ENCODE measurements at places on chromosomes 5 and 9. TPM values are rescaled to one million over a fixed set of nuclear protein-coding genes. Genes with fewer than 3 reads are reported as not detected.

Gene RNF183
- total RNA-seq: not detected

Gene NR5A1
- total RNA-seq: not detected

Gene PHPT1
- total RNA-seq: 101 TPM

Gene PLPP6
- 10.1 TPM for total RNA-seq

Gene FOXD4L4
- total RNA-seq: 0.08 TPM

Gene RBM27
- 17.4 TPM for total RNA-seq

Gene OSMR
- total RNA-seq: 43.8 TPM

Gene GNE
- 13.4 TPM for total RNA-seq
